ENCODE measurements at places on chromosomes 3 and 15. TPM values are rescaled to one million over a fixed set of nuclear protein-coding genes. Genes with fewer than 3 reads are reported as not detected.

HIGD1A gene
- 127 TPM for total RNA-seq

SI gene
- not detected for total RNA-seq

EDEM1 gene
- 5.3 TPM for total RNA-seq

CHRD gene
- total RNA-seq = 2.0 TPM

GRCh38 chr3:38990621-38991020, 61.1 kb downstream of the SCN11A start:
- no peak for DNase-seq

All from frontal cortex (tissue), 4 donors.